ENCODE measurements at places on chromosomes 11 and 22.

- no peak for DNase-seq
These were observed 610 bp upstream of the TEX12 start for GRCh38 chr11:112166562-112166961.

DNA sequence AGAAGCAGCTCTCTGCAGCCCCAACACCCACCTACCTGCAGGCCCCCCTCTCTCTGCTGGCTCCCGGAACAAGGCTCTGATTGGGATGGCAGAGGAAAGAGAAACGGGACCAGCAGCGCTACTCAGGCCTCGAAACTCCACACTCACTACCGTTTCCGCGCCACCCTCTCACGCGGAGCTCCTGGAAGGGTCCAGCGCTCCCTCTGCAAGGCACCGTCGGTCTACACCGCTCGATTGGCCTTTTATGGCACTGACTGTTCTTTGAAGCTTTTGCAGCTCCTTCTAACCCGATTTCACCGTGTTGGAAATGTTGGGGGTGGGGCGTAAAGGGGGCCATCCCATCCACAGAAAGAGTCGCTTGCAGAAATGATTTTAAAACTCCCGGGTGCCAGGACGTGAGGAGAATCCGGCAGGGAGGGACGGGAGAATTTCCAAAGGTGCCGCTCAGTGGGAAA, 323 bp upstream of the PANX1 start:
- DNase-seq = peak; percentile 57

DNA sequence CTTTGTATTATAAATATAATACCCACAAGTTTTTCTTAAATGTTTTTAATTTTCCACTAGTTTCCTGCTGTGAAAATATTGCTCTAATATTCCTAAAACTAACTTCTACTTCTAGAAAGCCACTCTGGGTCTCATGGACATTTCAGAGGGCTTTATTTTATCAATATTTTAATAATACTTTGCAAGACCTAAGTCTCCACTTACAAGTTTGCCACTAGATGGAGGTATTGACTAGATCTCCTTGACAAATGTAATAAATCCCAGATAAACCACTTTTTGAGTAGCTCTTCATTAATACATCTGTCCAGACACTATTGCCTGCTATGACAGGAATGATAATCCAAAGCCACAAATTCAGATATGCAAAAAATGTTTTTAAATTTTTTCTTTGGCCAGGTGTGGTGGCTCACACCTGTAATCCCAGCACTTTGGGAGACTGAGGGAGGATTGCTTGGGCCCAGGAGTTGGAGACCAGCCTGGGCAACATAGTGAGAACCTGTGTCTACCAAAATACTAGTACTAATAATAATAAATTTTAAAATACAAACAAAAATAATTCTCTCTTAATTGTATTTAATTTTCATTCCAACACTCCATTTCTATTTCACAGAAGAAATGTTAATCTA, 3.5 kb upstream of the ACAT1 start:
- peak; percentile 47 for DNase-seq

DNA sequence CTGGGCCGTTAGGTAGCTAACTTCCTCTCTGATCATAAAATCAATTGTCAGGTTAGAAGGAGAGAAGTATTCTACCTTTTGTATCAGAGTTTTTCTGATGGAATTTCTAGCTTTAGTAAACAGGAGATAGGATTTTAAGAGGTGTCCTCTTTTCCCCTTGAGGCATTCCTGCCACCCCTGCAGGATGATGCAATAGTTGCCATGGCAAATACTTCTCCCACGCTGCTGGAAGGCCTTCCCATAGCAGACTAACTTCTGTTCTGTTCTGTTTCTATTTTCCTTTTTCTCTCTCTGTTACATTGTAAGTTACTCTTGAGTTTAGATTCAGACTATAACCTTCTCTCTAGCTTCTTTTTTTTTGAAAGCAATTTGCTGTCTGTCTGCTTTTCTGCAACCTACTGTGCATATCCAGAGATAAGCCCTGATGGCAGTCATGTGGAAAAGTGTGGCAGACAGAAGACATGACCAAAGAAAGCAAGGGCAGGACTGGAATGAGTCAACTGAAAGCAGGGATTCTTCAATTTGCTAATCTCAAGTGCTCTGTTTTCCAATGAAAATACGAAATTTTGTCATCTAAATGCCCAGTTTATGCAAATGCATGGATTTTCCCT, 679.1 kb downstream of the DLG2 start:
- no peak for DNase-seq

DNA sequence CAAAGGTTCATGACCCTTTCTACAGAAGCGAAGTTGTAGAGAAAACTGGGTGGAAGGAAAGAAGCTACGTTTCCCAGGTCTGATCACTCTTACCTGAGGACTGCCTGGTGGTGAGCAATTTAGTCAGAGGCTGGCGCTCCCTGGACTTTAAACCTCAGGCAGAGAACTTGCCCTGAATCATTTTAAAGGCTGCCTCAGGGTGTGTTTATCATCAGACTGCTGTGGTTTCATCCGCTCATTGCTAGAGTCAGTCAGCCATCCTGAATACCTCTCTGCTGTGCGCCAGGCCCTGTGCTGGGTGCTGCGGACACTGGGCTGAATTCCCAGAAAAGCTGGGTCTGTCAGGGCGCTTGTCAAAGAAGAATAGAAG, 2.7 kb downstream of the DTX4 start:
- no peak for DNase-seq

- no peak for DNase-seq
These were observed 30.0 kb upstream of the RFPL3 start for GRCh38 chr22:32327596-32328171.

DNA sequence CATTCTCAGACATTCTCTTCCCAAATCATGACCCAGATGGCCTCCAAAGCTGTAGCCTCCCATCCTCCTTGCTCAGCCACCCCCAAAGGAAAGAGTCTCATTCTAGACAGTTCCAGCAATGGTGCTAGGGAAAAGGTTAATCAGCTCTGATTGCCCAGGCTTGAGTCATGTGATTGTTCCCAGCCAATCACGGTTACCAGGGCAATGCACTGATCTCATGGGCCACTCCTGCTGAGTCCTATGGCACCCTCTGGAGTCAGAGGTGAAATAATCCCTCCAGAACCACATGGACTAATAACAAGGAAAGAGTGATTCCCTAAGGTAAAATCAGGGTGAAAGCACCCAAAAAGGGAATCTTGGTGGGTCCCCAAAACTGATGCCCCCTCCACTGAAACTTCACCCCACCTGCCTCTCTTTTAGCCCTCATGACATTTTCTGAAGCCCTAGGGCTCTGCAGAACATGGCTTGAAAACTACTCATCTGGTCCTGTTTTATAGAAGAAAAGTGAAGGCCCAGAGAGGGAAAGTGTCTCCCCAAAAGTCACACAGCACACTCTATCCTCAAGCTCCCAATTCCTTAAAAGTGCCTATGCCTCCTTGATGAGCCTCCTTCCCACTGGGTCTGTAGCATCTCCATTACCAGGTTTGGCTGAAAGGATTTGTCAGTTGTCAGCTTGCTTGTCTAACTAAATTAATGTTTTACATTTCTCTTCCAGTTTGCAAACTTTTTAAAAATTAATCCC, 203.7 kb downstream of the MN1 start:
- no peak for DNase-seq

DNA sequence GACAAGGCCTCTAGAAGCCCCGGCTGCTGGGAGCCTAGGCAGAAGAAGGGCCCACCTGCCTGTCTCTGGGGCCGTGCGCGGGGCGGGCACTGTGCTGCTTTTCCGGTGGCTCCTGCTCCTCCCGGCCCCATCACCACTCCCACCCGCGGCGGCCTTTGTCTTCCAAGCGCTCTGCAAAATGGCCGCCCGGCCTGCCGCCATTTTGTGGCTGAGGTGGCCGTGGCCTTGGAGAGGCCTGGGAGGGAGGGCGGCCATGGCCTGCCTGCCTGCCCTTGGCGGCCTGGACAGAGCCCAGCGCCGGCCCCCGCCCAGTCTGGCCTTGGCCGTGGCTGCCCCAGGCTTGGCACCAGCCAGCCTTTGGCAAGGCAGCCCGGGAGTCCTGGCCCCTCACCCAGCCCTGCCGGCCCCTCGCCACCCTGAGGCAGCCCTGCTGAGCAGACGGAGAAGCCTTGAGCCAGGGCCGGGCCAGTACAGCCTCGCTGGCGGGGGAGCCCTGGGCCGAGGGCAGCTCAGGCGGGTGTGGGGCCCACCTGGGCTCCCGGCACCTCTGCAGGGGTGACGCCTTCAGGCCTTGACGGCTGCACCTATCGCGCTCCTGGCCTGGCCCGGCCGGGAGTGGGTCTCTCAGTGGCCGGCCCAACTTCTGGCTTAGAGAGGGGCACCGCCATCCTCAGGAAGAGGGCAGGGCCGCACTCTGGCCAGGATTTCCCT, 46.0 kb upstream of the PPARA start:
- no peak for DNase-seq

DNA sequence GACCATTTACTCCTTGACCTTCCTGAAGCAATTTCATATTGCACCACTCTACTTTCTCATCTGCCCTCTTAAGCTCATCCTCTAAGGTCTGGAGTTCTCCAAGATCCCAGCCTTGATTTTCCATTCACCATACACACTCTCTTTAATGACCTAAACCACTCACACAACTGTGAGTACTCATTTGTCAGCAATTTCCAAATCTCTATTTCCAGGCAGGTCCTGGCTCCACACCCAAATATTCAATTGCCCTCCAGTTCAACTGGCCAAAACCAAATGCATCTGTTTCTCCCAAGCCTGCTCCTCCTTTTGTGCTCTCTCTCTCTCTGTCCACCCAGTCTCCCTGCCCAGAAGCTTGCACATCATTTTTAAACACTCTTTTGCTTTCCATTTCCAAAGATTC, 39.6 kb downstream of the NEU3 start:
- no peak for DNase-seq

GRCh38 chr11:2717561-2718325, 17.9 kb upstream of the KCNQ1OT1 start:
- DNase-seq = no peak

- no peak for DNase-seq
These were observed 76.5 kb upstream of the ZBED5 start for GRCh38 chr11:10934293-10934860.

GRCh38 chr11:2853997-2854560, 31.5 kb downstream of the CDKN1C start:
- DNase-seq = no peak

GRCh38 chr11:118430956-118431355, 5.3 kb upstream of the KMT2A start:
- DNase-seq = no peak

DNA sequence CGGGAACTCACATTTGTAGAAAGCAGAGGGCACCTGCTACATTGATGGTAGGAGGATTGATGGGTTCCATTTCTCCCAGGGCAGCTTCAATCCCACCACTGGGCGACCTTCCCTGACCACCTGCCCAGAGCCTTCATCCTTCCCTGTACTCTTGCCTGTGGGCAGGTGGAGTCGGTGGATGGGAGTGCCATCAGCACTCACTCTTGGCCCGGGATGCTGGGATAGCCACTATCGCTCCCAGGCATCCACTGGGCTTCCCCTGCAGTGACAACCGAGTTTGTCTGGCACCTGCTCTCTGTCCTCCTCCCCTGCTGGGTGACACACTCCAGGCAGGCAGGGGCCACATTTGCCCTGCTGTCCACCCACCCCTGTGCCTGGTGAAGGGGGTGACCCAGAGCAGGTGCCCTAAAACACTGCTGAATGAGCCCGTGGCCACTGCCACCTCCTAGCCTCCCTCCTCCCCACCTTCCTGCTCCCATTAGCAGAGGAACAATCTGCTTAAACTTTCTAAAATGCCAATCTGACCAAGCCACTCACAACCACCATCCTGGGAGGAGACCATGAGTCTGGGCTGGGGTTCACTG, 604.7 kb downstream of the TBC1D22A start:
- no peak for DNase-seq

GRCh38 chr22:41324821-41325528, 23.6 kb downstream of the ZC3H7B start:
- DNase-seq = no peak

GRCh38 chr11:127710831-127711230, 710.3 kb upstream of the KIRREL3 start:
- no peak for DNase-seq

GRCh38 chr11:44559207-44559939, 6.1 kb upstream of the CD82 start:
- peak; percentile 27 for DNase-seq

GRCh38 chr11:98090861-98091505, 929.8 kb upstream of the CNTN5 start:
- DNase-seq = no peak

DNA sequence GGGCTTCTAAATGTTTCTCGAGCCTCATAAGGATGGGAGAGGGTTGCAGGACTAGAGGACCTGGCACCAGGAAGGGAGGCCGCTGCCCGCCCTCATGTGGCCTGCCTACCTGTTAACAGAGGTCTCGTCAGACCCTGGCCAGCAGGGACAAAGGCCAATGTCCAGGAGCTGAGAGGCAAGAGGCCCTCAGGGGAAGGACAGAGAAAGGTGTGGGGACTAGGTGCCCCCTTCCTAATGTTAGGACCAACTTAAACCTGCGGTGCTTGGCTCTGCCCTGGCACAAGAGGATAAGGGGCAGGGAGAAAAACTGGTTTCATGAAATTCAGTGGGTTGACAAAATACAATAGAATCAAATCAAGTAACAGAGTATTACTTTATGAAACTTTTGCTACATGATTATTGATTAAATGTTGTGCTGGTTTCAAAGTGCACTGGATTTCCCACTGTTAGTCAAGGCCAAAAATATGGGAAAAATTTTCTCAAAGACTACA, 20.0 kb upstream of the SYT12 start:
- DNase-seq = no peak

GRCh38 chr11:73968356-73968966, 14.2 kb downstream of the UCP2 start:
- DNase-seq = no peak

DNA sequence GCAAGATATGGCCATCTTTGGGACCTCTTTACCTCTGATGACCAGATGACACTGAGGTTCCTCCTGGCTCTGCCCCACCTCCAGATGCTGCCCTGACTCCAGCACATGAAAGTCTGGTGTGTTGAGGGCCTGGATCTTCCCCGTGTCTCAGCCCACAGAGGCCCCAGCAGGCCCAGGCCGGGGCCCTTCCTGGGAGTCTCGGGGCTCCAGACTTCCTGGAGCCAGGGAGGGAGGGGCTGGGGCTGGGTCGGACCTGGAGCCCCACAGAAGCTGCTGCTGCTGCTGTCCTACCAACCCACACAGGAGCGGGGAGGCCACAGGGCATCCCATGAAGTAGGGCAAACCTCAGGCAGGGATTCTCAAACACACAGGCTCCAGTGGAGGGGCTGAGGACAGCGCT, 32.2 kb upstream of the WNT11 start:
- DNase-seq = no peak

DNA sequence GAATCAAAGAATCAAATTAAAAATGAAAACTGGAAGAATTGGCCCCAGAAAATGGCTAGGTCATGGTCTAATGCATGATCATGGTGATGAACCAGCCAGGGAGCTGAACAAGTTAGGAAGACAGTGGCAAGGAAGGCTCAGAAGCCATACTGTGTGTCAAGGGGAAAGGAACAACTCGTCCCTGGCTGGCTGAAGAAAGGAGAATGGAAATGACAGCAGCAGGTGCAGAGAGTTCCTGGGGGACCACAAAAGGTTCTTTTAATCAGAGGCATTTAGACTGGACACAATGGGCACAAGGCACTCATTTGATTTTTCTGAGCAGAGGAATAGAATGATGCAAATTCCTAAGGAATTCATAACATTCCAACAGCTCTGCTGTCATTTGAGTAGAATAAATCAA, 209.9 kb downstream of the LARGE1 start:
- DNase-seq = no peak

All from CD4-positive, alpha-beta T cell treated with Interleukin-4 for 4 hours (primary cell).